Epithelial cell of esophagus (primary cell): ENCODE measurements at places on chromosomes 11 and 22.

GRCh38 chr11:12149672-12150225, 39.4 kb downstream of the MICAL2 start:
- no peak for DNase-seq

GRCh38 chr11:131773626-131774025, 403.2 kb downstream of the NTM start:
- no peak for DNase-seq

- DNase-seq: no peak
Measured at GRCh38 chr22:44616461-44616860, 85.5 kb upstream of the PRR5 start.

DNA sequence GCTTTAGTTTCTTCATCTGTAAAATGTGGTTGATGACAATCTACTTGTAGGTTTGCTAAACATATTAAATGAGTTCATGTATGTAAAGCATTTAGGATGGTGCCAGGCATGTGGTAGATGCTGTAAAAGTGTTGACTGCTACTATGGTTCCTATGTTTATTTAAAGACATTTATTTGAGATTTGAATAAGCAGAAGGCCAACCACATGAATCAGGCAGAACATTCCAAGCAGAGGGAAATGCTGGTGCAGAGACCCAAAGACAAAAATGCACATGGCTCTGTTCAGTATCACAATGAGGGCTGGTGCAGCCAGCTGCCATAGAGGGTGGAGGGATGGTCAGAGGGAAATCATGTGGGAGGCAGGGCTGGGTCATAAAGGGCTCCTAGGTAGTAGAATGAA, 156.2 kb upstream of the PDGFD start:
- no peak for DNase-seq

GRCh38 chr22:49228431-49229037, 599.1 kb downstream of the BRD1 start:
- no peak for DNase-seq

GRCh38 chr11:113475160-113475761, at the start of gene DRD2:
DRD2 (minus strand) TSS chr11:113475398; CDS start chr11:113424651, 50,747 bp downstream.
- peak; percentile 35 for DNase-seq

- peak; percentile 97 for DNase-seq
Measured at GRCh38 chr11:3000032-3000961, 8.2 kb upstream of the NAP1L4 start.

DNA sequence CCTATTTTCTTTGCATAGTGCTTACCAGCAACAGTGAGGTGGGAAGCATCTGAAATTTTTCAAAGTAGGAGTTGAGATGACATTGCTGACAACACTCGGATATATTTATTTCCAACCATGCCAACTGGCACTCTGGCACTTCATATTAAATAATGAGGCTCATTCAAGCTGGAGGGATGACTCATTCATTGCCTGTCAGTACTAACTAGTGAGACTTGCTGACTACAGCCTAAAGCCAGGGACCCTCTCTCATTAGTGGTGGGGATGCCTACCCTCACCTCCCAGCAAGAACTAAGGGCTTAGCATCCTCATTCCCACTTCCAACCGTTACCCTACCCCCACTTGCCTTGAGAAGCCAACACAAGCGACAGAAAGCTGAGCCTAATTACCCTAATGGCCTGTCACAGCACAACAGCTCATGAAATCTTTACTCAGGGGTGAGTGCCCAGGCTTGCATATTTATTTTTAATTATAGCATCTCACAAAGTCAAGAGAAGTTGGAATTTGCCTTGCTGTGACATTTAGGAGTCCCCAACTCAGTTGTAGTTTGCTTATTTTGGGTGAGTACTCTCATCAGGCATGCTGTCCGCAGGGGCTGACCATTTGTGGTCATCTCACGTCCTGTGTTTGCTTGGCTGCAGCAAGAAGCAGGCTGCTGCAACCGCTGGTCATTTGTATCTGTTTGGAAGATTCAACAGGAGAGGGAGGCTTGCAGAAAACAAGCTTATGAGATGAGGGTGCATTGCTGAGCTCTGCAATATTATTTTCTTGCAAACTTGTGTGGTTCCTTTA, 181.6 kb upstream of the POU2AF2 start:
- peak; percentile 47 for DNase-seq

DNA sequence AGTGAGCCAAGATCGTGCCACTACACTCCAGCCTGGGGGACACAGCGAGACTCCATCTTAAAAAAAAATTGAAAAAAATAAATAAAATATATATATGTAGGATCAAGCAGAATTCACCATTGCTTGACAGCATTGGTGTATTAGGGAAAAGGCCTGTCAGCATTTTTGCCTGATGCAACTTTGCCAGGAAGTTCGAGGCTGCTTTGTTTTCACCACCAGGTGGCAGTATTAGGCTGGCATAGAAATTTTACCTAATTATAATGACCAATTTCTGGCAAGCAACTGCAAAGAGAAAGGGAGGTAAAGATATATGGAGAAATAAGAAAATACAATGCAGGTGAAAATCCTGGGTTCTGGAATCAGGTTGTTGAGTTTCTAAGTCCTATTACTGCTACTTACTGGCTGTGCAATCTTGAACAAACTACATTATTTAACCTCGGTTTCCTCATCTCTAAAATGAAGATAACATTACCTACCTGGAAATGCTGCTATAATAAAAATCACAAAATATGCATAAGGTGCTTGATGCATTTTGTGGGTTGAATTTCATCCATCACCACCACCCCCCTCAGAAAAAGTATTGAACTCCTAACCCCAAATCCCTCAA, 24.7 kb downstream of the LAYN start:
- peak; percentile 80 for DNase-seq

DNA sequence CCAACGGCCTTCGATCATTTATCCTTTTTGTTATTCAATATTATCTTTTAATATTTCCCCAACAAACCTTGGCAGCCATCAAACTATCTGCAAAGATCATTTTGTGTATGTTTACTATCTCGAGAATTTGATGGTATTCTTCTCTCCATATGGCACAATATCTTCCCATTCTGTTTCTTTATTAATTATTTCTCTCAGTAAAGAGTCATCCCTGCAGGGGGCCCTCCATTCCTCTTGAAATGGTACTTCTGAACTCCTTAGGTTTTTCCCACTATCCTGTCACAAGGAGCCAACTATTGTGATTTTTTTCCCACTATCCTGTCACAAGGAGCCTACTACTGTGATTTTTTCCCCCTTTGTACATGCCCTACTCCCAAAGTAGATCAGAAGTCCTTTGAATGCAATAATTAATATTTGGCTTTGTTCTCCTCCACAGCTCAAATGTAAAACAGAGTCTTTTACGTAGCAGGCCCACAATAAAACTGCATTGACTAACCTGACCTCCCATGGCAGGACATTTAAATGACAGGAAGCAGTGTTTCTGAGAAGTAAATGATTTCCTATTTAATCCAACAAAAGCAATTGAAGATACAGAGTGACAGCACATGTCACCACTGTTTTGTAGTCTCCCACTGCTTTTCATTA, 43.3 kb downstream of the PDGFD start:
- no peak for DNase-seq

DNA sequence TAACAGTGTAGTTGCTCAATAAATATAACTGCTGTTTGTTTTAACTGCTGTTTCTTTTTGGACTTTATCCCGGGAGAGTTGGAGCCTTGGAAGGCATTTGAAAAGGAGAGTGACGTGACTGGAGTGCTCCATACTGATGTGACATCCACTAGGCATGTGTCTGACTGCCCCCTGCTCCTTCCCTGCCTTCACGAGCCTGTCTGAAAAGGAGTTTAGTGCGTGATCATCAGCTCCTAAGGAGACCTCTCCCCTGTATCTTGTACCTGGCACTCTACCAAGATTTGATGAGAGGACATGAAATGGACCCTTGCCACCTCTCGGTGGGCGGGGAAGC, 22.9 kb downstream of the ZBTB16 start:
- no peak for DNase-seq

DNA sequence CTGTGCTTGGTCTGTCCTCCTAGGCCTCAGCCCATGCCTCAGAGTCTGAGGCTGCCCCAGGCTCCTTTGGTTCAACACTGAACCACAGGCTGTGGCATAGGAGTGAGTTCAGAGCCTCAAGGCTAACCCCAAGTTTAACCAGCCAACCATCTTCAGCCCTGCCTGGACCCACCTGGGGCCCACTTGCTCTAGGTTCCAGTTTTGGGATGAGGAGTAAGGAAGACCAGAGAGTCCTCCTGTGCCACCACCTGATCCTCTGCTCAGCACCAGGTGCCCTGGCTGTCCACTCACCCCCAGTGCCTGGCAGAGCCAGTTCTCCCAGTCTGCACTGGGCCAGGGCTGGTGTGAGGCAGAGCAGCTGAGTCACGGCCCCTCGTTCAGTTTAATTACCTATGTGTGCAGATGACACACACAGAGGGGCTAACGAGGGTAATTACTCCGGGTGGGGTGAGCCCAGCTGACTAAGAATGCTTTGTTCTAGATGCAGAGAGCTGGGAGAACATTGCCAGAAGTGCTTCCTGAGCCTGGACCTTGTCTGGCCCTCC, 12.0 kb upstream of the TMPRSS13 start:
- DNase-seq: peak; percentile 91

DNA sequence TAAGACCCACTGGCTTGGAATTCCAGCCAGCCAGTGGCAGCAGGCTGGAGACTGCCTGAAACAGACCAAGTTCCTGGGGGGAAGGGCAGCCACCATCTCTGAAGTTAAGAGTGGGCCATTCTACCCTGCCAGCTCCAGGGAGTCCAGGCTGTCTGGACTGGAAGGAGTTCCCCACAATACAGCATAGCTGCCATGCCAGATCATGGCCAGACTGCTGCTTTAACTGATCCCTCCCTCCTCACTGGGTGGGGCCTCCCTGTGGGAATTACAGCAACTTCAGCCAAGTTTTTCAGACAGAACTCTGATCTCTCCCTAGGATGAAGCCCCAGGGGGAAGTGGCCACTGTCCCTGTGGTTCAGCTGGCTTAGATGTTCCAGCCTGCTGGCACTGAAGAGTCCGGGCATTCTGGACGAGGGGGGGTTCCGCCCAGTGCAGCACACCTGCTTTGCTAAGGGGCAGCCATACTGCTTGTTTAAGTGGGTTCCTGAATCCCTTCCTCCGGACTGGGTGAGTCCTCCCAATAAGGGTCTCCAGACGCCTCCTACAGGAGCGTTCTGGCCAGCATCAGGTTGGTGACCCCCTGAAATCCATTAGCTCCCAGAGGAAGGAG, 455.4 kb downstream of the DLG2 start:
- no peak for DNase-seq

GRCh38 chr11:130219148-130219547, 59.6 kb downstream of the ST14 start:
- DNase-seq: no peak

- no peak for DNase-seq
Measured at GRCh38 chr11:33413301-33413700, 156.1 kb downstream of the HIPK3 start.

- peak; percentile 95 for DNase-seq
Measured at GRCh38 chr11:13260201-13260962, 17.2 kb upstream of the BMAL1 start.

- DNase-seq: no peak
Measured at GRCh38 chr22:30867746-30868662, 100.6 kb downstream of the MORC2 start.

DNA sequence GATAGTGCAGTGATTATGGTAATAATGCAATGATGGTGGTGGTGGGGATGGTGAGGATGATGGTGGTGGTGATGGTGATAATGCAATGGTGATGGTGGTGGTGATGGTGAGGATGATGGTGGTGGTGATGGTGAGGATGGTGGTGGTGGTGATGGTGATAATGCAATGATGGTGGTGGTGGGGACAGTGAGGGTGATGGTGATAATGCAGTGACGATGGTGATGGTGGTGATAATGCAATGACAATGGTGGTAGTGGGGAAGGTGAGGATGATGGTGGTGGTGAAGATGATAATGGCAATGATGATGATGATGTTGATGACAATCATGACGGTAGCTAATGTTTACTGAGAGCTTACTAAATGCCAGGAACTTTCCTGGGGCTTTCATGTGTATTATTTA, 79.6 kb upstream of the MYOD1 start:
- no peak for DNase-seq

GRCh38 chr22:49525801-49526535, 301.7 kb downstream of the BRD1 start:
- no peak for DNase-seq

- peak; percentile 53 for DNase-seq
Measured at GRCh38 chr11:94781837-94782236, 13.7 kb downstream of the AMOTL1 start.

DNA sequence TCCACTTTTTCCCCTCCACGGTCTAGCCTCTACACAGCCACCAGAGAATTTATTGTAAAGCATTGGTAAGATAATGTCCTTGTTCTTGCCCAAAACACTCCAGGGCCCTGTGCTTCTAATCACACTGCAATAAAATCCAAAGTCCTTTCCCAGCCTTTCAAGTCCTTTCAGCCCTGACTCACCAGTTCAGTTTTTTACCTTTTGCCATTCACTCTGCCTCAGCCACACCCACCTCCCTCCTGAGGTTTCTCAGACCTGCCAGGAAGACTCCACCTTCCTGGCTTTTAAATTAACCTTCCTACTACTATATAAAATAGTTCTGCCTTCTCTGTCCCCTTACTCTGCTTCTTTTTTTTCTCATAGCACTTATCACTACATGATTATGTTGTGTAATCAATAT, 91.0 kb upstream of the ARHGAP32 start:
- peak; percentile 85 for DNase-seq

GRCh38 chr22:48972979-48973693, 854.5 kb downstream of the BRD1 start:
- DNase-seq: no peak

- DNase-seq: no peak
Measured at GRCh38 chr22:23127055-23127756, 14.6 kb downstream of the RSPH14 start.

- no peak for DNase-seq
Measured at GRCh38 chr11:125056931-125057692, 6.0 kb upstream of the SLC37A2 start.

- DNase-seq: no peak
Measured at GRCh38 chr11:130940706-130941105, 24.4 kb upstream of the SNX19 start.

GRCh38 chr22:27312966-27313855, 488.3 kb downstream of the MN1 start:
- DNase-seq: no peak

DNA sequence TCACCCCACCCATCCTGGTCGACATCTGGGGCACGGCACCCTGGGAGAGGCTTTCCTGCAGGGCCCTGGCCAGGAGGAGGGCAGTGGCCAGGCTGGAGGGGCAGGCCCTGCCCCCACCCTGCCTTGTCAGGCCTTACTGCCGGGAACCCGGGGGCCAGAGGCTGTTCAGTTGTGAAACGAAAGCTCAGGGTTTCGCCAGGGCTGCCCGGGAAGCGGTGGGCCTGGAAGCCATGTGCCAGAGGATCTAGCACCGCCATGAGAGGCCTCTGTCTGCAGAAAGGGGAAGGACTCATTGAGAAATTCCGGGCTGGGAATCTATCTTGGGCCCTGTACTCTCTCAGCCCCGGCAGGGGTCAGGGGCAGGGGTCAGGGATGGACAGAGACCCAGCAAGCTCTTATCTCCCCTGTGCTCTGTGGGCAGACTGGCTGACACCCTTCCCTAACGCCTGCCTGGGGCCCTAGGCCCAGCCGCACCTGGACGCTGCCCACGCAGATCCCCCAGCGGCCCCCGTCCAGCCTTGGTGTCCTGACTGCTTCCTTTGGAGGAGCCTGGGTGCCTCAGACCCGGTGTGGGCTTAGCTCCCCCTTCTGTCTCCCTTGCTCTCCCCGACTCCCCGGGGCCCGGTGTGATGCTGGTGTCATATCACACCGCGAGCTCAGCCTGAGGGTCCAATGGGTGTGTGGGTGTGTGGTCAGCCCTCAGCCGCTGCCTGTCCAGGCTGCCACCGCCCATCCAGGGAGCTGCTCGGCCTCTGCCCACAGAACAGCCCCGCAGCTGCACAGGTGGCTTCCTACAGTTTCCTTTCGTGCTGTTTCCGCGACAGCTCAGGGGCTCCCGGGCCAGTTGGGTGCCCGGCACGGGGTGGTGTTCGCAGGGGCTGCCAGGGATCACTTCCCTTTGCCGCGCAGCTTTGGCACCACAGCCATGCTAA, 6.5 kb downstream of the PIM3 start:
- no peak for DNase-seq
